ENCODE measurements at places on chromosomes 4 and X.
A peak's percentile ranks its signal among the peaks of the same experiment; 100 is the strongest.

DNA sequence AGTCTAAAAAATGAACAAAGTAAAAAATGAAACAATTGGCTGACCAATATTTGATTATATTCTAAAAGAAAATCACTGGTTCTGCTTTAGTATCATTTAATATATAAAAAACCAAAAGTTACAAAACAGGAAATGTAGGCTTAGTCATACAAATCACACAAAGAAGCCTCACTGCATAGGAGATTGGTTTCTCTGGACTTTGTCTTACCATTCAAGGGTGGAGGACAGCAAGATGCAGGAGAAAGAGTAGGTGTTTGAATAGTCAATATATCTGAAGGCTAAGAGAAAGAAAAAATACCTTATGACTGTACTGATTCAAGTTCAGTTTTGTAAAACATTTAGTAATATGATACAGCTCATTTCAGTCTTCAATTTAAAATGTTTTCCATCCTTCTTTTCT, 28.6 kb upstream of the TAF9B start:
- no peak for DNase-seq

DNA sequence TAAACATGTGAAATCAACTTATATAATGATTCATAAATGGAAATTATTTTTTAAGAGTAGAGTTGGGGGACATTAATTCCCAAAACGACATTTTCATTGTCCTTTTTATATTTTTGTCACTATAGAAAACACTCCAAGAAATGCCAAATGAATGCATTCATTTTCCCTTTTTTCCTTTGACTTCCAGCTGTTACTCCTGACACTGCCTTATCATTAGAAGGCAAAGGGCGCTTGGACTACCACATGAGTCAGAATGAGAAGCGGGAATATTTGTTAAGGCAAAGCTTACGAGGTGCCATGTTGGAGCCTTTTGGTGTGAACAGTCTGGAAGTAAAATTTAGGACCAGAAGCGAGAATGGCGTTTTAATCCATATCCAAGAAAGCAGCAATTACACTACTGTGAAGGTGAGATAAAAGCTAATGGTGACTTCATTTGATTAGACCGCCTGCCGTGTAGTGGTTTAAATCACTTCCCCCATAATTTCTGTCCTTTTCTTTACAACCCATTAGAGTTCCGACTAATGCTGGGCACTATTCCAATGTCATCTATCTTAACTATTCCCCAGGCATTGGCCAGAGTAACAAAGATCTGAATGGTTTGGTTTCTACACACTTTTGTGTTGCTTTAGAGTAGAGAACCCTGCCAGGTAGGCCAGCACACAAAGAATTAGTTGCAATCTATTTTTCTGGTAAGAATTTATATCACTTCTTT, 166.7 kb downstream of the FAT4 start:
- no peak for DNase-seq

DNA sequence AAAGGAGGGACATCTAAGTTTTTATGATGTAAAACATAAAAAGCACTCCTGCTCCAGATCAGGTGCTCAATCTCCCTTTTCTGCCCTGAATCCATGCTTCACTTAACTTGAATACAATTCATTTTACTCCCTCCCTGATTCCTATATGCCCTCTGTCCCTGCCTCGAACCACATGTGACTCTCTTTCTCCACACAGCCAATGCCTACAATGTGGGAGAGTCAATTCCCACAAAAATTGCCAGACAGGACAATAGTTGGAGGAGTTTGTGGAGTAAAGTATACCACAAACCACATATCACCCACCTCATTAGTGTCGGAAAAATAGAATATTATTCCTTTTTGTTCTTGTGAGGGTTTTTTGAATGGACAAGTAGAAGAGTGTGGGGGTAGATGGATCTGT, 9.7 kb downstream of the AMMECR1 start:
- DNase-seq: no peak

DNA sequence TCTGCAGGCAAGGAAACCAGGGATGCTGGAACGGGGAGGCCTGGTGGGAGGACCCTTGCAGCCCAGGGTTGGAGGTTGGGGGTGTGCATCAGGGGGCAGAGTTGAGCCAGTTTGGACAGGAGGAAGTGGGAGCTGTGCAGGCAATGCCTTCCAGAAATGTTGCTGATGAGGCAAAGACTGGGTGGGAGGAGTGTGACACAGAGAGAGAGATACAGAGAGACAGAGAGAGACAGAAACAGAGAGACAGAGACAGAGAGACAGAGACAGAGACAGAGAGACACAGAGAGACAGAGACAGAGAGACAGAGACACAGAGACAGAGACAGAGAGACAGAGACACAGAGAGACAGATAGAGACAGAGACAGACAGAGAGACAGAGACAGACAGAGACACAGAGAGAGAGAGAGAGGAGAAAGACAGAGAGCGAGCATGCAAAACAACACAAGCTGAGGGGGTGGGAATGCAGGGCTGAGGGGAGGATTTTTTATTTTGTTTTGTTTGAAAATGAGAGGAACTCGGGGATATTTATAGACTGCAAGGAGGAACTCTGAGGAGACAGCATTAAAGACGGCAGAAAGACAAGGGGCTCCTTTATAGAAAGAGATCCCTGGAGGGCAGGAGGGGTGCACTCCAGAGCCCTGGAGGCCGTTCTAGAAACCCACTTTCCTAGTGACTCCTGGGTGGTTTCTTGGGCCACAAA, 1.9 kb upstream of the HAUS3 start:
- DNase-seq: peak; percentile 49

DNA sequence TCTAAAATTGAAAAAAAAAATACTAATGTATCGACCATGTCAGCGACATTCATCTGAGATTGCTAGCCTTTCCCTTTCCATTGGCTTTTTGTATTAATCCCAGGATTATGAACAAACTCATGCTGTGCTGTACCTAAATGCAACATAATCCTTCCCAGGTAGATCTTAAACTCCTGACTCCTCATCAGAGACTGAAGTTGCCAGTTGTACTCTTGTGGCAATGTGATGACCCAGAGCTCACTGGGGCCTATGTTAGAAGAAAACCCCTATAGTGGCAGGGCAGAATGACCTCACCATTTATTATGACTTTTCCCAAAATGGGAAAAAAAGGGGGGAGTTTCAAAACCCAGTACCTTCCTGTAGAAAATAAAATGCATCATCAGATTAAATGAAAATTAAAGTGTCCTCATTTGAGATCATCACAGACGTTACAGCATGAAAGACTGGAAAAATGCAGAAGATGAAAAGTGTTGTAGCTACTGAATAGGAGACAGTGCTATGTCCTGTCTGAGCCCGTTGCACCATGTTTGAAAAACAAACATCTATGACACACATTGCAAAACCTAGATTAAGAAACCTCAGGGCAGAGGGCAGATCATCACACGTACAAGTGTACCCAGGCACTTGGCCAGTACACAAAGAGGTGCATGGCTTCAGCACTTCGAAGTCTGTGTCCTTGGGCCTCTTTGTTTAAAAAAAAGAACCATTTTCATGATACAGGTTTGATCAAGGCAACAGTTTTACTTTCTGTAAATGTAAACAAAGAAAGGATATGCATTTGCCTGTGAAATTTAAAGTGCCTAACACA, 6.8 kb upstream of the ACSL4 start:
- peak; percentile 40 for DNase-seq

DNA sequence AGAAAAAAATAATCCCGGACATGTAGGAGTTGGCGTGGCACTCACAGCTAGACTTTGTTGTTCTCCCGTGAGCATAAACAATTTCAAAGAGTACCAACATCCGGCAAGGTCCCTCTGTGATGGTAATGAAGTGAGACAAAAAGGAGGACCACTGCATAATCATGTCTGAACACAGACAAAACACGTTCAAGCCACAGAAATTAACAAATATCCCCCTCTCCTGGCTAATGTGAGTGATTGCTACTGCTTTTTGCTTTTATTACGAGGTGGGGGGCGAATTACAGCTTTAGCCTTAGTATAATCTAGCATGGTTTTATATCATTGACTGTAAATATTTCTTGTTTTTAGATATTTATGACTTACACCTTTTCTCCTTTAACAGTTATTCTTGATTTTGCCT, 118.5 kb downstream of the PLS3 start:
- no peak for DNase-seq

DNA sequence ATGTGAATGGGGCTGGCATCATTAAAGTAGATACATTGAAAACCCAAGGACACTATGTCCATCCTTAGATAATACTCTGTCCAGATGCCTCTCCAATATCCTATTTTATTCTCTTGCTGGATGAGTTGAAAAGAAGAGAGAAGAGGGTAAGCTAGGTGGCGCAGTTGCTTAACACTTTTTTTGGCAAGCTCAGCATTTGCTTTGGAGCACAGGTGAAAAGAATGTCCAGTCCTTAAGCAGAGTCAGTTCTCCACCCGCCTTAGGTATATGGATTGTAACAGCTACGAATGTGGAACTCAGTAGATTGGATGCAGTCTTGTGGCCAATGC, 208.4 kb downstream of the NWD2 start:
- peak; percentile 73 for DNase-seq

GRCh38 chr4:175639346-175639745, 172.7 kb downstream of the GPM6A start:
- no peak for DNase-seq
